ENCODE measurements at places on chromosomes 5 and 9.

- DNase-seq = no peak
Measured at GRCh38 chr5:53946405-53947100, 363.8 kb downstream of the ARL15 start.

DNA sequence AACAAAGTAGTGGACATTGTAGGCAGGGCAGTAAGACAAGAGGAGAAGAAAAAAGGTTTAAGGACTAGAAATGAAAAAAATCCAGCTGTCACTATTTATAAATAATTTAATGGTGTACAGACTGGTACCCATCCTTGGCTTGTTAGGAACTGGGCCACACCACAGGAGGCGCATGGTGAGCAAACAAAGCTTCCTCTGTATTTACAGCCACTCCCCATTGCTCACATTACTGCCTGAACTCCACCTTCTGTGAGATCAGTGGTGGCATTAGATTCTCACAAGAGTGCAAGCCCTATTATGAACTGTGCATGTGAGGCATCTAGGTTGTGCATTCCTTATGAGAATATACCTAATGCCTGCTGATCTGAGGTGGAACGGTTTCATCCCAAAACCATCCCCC, 62.6 kb upstream of the DMAC1 start:
- DNase-seq = no peak

DNA sequence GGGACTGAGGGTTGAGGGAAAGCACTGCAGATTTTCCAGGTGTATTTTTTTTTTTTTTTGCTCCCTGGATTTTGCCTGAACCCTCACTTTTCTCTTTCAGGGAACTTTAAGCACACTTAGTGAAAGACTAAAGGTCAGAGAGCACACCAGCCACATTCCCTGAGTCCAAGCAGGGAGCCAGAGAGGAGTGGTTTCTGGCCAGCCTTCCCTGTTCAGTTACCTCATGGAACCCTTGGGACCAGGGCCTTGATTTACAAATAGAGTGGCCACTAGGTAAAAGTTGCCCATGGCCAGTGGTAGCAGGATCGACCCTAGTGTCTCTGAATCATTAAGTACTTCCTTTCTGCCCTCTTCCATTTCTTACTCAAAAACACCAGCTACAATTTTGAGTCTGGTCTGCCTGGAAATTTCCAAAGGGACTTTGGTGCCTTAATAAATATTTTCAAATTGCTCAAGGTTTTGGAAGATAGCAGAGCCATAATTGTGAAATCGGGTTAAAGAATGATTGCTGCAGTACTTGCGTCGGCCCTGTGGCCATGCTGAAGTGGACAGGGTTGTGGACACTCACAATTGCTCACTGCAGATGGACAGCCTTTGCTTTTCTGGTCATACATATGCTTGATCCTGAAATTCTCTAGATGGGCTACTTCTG, 14.5 kb downstream of the PALM2AKAP2 start:
- DNase-seq = no peak

DNA sequence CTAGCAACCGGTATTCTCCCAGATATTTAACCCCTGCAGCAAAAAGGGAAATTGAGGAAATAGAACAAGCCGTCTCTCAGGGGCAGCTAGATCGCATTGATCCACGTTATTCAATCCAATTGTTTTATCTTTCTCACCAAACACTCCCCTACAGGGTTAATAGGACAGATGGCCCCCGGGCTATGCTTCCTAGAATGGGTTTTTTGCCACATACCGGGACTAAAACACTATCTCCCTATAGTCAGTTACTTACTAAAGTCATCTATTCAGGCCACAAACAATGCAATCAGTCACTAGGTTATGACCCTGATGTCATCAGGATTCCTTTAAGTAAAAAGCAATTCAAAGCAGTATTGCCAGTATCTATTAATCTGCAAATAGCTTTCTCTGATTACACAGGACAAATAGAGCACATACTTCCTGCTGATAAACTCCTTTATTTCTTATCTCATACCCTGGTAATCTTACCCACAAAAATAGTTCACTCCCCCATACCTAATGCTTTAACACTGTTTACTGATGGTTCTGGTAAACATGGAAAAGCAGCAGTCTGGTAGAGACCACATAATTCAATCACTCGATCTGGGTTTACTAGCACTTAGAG, 159.0 kb downstream of the CPLANE1 start:
- DNase-seq = no peak

DNA sequence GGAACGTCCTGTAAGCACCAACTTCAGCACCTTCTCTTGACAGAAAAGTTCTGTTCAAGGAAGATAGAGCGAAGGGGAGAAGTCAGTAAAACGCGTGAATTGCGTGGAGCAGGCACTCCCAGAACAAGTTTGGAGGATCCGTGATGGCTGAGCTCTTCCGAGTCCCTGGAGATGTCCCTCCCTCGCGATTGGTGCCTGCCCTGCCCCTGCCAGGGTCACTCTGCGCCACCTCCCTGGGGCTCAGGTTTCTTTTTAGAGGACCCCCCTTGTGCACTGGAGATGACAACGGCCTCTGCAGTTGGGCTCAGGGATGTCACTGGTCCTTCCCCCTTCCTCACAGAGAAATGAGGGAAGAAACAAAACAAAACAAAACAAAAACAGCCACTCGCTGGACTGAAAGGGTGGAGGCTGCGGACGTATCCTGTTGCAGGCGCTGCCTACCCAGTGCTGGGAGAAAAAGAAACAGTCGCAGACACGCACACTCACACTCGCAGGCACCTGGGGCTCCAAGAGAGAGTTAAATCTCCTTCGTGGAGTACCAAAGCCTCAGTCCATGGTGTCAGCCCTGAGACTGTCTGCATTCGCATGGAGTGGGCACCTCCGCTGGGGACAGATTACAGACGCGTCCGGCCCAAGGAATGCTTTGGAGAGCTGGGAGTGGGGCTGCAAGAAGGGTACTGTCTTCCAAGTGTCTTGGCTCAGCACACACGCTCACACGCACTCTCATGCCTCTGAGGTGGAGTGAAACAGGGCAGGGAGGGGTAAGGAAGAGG, 512.7 kb downstream of the SLCO4C1 start:
- DNase-seq = no peak

- no peak for DNase-seq
Measured at GRCh38 chr5:87776785-87777184, 364.1 kb upstream of the CCNH start.

GRCh38 chr5:176929654-176930053, 30.5 kb upstream of the HK3 start:
- DNase-seq = no peak

DNA sequence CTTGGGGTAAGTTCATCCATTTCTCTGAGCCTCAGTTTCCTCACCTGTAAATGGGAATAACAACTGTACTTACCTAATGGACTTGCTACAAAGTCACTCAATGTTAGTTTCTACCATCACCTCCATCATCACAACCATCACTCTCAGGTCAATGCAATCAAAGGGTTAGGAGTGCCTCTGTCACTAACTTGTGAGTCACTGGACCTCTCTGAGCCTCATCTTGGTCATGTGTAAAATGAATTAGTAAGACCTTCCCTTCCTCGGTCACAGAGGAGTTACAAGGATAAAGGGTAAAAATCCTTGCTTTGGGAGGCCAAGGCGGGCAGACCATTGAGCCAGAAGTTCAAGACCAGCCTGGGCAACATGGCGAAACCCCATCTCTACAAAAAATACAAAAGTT, 12.8 kb downstream of the FABP6 start:
- DNase-seq = no peak

DNA sequence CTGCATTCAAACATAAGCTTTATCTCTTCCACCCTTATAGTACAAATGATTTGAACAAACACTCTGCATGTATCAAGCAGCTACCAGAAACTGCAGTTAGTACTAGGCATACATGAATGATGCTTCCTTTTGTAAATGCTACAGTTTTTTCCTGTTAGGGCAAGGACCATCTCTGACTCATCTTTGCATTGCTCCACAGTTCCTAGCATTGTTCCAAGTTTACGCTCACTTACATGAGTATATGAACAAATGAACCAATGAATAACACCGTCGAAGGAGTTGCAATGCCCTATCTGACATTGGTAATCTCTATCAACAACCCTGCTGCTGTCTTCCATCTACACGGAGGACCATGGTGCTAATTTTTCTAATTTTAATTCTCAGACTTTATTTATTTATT, 2.1 kb upstream of the ALDH7A1 start:
- DNase-seq = no peak

DNA sequence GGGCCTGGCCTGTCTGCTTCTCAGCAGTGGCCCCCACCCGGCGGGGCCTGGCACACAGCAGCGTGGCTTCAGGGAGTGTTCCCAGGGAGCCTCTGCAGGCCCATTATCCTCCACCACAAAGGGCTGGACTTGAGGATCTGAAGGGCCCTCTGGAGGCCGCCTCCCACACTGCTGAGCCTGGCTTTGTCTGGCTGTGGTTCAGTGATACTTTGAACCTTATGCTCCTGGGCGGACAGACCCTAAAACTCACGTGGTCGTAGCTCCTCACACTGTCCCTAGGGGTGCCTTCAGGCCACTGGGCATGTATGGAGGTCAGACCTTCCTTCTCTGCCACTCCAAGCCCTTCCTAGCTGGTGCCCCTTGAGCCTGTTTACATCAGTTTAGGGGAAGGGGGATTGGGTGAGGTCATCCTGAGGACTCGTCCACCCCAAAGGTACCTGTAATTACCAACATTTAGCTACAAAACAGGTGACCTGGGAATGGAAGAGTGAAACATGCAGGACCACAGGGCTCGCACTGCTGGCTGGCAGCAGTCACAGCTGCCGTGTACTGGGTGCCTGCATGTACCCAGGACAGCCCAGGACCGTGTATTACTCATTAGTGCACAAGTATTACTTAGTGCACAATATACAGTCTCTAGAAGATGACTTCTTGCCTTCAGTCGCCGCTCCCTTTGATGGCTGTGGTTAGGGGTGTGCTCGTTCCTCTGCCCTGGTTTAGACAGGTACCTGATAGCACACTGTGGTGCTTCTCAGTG, 8.5 kb downstream of the GRHPR start:
- DNase-seq = no peak

GRCh38 chr5:72505539-72506157, 1.6 kb downstream of the ZNF366 start:
- no peak for DNase-seq

DNA sequence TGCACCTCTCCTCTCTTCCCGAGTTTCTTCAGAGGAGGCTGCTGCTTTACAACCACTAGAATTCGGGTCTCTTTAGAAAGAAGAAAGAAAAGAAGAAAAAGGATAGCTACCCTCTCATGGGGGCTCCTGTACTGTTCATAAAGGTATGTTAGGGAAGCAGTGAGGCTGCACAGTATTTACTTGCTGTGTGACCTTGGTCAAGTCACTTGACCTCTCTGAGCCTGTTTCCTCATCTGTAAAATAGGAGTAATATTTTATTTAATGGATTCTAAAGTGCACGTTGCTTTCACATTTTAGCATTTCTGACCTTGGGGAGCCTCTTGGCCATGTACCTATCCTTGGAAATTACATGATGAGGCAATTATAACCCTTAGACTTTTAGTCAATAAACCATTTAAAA, 88.8 kb downstream of the SETX start:
- no peak for DNase-seq

DNA sequence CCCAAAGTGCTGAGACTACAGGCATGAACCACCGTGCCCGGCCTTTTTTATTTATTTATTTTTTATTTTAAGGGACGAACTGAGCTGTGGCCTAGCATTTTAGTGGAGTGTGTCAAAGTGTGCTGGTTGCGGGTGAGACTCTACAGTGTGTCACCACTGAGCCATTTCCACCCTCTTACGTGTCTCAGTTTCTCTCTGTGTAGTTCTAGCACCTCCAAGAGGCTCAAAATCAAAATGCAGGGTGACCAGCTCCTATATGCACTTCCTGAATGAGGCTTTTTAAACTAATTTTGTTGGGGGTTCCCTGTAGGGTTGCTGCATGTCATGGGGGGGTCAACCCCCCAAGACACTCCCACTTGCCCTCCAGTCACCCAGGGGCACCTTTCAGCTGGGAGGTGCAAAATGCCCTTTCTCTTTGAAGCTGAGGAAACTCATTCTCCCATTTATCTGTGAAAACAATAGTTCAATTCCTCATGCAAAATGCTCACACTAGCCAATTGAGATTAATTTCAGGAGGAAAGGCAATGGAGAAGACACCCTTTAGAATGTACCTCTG, 69.3 kb downstream of the COL15A1 start:
- DNase-seq = no peak

GRCh38 chr9:18783909-18784308, 249.1 kb downstream of the SAXO1 start:
- DNase-seq = no peak

DNA sequence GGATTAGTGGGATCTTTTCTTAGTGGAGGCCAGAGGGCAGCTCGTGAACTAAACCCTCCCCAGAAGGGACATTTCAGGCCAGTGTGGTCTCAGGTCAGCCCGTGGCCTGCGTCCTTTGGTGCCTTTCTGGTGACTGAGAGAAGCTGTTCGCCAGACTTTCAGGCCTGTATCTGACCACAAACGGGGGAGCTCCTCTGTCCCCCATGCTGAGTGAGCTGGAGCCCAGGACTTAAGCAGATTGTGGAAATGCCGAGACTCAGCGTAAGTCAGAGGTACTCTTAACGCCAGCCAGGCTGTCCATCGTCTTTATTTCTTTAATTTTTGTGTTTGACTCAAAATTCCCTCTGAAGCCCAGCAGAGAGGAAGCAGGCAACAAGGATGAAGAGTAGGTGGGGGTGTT, 54.8 kb upstream of the NCS1 start:
- no peak for DNase-seq

DNA sequence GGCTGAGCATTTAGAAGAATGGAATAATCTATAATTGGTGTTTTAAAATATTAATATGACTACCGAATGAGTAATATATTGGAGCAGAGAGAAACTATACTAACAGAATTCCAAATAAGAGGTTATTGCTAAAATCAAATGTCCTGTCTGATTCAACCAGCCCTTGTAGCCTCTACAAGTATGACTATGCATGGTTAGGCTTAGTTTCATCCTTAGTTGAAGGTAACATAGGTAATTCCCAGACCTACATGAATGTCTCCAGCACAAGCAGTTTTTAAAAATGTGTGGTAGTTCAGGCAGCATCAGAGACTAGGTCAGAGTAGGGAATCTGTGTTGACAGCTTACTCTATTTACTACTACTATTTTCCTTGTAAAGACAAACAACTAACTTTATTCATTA, 51.7 kb upstream of the SLC27A6 start:
- DNase-seq = no peak

DNA sequence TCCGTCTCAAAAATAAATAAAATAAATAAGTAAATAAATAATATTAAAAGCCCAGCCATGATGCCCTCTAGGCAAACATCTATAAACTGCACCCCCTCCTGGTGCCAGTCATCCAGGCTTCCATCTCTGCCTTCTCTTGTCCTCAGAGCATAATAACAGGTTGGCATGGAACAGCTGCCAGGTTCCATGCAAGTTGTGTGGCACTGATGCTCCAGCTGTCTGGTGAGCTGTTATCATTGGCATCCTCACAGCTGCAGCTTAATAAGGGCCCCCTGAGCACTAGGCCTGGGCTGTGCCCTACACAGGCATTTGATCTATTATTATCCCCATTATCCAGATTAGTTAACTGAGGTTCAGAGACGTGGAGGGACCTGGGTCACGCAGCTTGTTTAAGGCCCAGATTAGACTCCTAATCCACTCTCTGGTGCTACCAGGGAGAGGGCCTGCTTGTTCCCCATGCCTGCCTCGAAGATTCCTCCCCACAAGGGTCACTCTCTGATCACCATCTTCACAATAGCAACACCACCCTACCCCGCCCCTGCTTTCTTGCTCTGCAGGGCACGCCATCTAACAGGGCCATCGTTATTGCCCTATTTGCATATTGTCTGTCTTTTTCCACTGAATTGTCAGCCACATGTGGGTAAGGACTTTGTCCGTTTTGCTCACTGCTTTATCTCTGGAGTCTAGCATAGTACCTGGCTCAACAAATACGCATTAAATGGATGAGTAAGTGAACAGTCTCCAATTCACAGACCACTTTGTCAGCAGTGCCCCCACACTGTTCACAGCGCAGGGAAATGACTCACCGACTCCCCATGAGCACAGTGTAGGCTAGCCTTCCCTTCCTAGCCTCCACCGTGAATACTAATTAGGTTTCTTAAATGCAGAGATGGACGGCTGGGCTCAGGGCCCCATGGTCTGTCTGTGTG, 1.5 kb upstream of the DNM1 start:
- no peak for DNase-seq
